ENCODE measurements at places on chromosomes 3 and 15.

DNA sequence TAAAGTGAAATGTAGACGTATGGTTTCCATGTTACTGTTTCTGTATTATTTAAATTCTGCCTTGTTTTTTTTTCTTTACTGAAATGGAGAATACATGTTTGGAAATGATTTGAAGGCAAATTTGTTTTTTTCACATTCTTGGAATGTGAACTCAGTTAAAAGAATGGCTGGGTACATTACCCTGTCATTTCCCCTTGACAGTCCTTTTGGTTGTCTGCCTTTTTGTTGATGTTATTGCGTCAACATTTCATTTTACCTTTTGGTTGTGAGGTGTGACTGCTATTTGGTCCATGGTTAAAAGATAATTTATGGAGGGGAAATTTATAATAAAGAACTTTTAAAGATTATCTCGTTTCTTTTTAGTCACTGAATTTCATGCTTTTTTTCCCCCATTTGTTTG lies 3.2 kb upstream of the GPR171 start:
- no peak for DNase-seq

DNA sequence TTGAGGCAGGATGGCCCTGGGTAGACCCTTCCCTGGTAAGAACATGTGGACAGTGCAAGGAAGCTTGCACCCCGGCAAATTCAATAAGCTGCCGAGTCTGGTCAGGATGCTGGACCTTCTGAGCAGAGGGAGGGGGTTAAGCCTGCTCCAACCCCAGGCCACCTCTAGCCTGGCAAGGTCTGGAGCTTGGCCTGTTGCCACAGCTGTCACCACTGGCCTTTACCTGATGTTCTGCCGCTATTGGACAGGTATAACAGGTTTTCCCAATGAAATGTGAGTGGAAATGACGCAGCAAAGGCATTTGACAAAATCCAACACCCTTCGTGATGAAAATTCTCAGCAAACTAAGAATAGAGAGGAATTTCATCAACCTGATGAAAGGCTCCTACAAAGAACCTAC lies 699 bp upstream of the MESP1 start:
- DNase-seq, result no peak

- no peak for DNase-seq
These were observed 293.6 kb downstream of the FGF12 start for GRCh38 chr3:192433704-192434103.

DNA sequence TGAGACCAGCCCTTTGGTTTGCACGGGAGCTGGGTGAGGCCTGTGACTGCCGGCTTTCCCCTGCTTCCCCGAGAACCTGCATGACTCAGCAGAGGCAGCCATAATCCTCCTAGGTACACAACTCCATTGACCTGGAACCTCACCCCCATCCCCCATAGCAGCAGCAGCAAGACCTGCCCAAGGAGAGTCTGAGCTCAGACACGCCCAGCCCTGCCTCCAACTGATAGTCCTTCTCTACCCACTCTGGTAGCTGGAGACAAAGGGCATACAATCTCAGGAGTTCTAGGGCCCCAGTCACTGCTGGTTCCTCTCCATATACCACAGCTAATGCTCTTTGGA lies 141.0 kb upstream of the ARHGEF26 start:
- no peak for DNase-seq

DNA sequence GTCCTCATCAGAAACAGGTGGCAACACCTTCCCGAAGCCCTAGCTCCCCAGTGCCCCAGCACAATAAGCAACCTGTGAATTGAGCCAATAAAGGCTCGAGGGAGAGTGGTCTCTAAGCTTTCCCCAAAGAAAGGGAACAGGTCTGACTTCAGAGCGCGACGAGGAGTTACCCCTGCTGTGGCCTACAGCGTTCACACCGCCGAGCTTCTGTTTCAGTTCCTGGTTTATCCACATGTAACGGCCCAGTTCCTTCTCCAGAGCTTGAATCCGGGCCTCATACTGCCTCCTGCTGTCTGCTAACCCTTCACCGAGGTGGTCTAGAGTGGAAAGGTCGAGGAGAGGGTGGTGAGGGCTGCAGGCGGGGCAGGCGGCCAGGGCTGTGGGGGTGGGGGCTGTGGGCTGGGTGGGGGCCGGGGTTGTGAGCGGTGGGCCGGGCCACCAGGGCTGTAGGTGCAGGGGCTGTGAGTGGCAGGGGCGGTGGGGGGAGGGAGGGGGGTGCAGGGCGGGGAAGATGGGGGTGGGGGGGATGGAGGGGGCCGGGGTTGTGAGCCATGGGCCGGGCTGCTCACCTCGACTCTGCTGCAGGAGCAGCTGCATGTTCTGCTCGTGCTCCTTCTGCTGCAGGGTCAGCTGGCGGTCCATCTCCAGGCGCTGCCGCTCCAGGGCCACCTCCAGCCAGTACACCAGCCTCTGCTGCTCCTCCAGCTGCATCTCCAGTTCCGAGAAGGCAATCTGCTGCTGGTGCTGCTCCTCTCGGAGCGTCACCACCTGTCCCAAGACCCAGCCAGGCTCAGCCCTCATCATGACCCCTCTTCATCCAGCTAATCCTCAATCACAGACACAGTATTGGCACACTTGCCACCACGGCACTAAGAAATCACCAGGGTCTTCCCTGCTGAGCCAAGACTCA lies 26.2 kb downstream of the KIF7 start:
- no peak for DNase-seq

GRCh38 chr15:45393851-45394250 lies 15.5 kb upstream of the GATM start:
- DNase-seq, result no peak

- DNase-seq, result no peak
These were observed 86.8 kb downstream of the SYNPR start for GRCh38 chr3:63364910-63365309.
